Activated T-helper 17 cell treated with anti-CD3 and anti-CD28 coated beads, Interleukin-2, amount 50 U/mL, for 72 hours (primary cell): ENCODE measurements at places on chromosomes 7 and 10.
A peak's percentile ranks its signal among the peaks of the same experiment; 100 is the strongest.

GRCh38 chr10:5343561-5343960 is 21.2 kb upstream of the UCN3 start:
- ATAC-seq = peak; percentile 38

DNA sequence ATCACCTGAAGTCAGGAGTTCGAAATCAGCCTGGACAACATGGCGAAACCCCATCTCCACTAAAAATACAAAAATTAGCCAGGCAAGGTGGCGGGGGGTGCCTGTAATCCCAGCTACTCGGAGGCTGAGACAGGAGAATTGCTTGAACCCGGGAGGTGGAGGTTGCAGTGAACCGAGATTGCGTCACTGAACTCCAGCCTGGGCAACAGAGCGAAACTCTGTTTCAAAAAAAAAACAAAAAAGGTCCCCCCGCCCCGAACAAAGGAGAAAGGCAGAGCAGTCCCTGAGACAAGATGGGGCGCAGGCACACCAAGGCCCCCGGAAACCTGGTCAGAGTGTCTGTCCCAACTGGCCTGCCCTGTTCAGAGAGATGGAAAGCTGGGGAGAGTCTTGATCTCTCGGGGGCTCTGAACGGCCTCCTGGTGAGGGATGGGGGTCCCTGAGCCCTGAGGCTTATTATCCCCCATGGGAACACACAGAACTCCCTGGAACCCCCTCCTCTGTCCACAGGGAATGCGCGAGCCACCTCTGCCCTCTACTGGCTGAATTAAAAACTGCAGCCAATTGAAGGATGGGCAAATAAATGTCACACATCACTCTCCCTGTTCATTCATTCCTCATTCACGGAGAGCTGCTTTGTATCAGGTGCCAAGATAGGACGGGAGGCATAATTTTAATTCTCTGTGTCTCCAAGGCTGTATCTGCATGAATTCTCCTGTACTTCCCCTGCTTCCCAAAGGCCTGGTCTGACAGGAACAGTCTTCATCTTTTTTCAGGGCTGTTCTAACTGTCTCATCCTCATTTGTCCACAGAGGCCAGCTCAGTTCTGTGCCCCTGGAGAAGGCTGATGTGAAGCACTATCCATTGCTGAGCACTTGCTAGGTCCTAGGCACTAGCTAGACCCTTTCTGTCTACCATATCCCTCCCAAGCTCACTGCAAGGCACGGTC is 28.9 kb downstream of the MAT1A start:
- peak; percentile 32 for ATAC-seq

GRCh38 chr10:34403512-34403911 is 411.6 kb downstream of the PARD3 start:
- ATAC-seq = no peak

DNA sequence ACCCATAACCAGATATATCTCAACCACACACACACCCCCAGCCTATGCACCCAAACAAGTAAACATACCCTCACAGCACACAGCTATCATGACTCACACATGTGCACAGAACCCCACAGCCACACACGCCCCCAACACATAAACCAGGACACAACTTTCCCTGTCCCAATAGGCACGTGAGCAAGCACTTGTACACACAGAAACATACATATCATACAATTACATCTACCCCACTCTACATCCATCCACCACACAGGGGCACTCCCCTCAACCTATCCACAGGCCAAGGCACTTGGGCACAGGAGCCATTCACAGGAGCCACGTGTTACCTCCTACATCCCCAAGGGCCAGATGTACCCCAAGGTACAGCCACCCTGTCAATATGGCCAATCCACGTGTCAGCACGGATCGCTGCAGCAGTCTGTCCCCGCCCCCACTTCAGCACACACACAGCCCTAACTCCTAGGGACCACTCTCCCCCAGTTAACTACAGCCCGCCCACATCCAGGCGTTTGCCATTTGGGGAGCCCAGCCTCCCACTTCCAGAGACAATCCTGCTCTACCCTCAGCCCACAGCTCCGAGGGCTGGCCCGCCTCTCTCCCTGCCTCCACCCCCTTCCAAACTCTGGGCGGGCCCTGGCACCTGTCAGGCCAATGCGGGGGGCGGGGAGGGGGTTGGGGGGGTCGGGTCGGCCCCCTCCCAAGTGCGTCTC is 163.5 kb downstream of the SH3PXD2A start:
- peak; percentile 10 for ATAC-seq

DNA sequence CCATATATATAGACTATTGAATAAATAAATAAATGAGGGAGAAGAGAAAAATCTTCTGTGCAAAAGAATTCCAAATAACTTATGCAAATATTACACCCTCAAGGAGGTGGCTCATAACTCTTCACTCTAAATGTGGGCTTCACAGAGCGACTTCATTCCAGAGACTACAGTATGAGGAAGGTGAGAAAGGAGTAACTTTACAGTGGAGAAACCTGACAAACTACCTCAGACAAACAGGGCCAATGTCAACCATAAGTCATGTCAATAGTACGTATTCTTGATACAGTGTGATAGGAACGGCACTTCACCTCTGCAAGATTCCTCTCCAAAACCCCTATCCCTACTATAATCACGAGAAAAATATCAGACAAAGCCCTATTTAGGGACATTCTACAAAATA is 158.4 kb upstream of the NAMPT start:
- ATAC-seq = no peak

DNA sequence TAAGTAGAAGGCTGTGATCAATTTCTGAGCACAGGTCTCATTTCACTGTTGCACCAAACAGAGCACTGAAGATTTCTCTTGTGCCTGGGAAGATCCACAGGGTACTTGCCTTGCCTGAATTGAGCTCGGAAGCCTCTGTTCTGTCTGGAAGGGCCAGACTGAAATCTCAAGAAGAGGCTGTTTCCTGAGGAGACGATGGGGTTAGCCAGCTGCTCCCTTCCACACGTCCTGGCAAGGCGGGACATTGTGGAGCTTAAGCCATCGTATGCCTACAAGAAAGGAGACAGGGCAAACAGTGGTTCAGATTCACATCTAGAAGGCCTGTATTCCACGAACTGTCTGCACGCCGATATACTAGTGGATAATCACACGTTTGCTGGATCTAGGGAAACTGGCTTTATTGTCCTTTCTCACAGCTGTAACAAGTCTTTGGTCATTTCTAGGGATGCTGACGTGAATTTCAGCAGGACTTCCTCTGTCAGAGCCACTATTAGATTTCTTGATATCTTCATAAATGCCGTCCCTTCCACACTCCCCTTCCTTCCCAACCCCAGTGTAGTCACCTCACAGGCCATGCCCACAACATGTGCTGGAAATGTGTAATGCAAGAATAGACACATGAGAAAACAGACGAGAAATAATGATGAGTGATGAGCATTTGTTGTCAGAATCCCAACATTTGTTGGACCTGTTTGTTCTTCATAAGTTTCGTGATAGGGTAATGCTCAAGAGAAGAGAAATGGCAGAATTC is 137.2 kb upstream of the RSU1 start:
- ATAC-seq = no peak

GRCh38 chr7:158186864-158187693 is 400.5 kb downstream of the PTPRN2 start:
- no peak for ATAC-seq

GRCh38 chr7:128938544-128939074 is 882 bp downstream of the IRF5 start:
- ATAC-seq = peak; percentile 45

DNA sequence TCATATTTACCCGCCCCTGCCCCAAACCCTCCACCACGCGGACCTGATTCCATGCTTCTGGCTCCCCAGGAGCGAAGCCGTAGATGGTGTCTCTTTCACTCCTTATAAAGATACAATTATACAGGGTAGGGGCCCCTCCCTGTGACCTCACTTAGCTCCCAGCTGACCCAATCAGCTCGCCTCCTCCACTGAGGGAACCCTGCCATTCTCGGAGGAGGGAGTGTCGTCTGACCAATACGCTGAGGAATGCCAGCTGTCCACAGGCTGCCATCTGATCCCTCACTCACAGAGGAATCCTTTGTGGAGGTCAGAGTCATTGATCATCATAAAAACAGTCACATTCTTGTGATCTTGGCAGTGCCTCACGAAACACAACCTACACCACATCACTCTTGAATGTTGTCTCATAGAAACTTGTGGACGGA is 67.5 kb upstream of the INSIG1 start:
- ATAC-seq = no peak

DNA sequence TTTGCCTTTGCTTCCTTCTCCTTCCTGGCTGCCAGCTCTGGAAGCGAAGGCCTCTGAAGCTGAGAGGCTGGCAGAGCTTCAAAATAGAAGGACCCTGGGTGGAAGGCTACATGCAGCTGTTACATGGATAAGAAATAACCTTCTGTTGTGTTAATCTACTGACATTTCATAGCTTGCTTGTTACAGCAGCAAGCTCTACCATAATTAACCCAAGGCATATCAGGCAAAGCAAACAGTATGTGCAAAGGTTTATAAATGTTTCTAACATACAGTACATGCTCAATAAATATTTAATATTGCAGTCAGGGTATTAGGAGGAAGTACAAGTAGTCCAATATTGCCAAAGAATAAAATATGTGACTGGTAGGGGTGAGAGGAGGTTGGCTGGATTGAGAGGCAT is 55.6 kb upstream of the MKLN1 start:
- no peak for ATAC-seq

DNA sequence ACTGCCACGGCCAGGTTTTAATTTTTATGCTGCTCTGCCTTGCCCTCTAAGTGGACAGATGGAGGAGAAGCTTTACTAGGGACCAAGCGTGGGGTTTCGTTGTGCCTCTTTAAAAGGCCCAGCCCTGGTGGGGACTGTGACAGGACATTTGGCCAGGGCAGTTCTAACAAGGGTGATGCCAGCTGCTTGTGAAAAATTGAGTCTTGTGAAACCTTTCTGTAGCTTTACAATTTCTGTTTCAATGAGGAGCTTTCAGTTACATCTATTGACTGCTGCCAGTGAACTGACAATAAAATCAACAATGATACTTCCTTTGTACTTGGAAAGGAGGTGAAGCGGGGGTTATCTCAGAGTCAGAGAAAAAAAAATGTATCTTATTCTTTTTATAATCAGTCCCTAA is 233.1 kb upstream of the CSTF2T start:
- ATAC-seq = no peak

- ATAC-seq = peak; percentile 39
Measured at GRCh38 chr10:73159038-73159648, 8.7 kb downstream of the ECD start.
